ENCODE measurements at places on chromosomes 5 and 9. TPM values are rescaled to one million over a fixed set of nuclear protein-coding genes. Genes with fewer than 3 reads are reported as not detected.

The LCN9 gene
- not detected for total RNA-seq

The ISCA1 gene
- total RNA-seq: 21.4 TPM

The HRCT1 gene
- total RNA-seq: not detected

DNA sequence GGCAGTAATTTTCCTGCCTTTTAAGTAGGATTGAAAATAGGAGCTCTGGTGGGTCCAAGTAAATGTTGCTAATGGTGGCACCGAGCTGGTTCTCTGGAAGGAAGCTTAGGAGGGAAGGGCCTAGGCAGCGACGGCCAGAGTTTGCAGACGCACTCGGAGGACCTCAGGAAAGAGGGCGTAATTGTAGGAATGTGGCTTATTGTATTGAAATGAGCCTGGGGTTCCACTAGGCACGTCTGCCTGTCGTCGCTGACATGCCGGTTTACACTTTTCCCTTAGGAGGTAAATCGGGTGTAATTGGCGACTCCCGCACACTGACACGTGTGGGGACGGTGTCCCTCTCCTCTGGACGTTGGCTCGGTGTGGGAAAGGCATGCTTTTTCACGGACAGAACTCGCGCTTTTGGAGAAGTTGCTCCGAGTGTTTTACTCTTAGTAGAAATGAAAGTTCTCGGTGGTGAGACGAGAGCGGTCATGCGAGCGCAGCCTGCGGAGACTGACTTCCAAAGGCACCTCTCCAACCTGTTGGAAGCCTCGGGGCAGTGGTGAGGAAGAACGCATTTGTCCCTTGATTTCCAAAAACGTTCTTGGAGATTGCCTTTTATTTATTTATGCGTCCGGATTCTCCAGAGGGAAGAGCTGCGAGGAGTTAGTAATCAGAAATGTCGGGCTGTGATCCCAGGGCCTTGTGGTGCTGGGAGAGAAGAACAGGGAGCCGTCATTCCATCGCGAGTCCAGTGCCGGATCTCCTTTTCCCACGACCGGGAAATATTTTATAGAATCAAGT is 1.3 kb downstream of the NR4A3 start:
- H3K4me3 ChIP-seq: peak overlapping the region; percentile 86
- peaks cover 72% of the 10 kb centered on the region for H3K4me1 ChIP-seq
- peaks cover 9% of the 10 kb centered on the region for H3K36me3 ChIP-seq
- H3K27ac ChIP-seq: peak overlapping the region; percentile 70

DNA sequence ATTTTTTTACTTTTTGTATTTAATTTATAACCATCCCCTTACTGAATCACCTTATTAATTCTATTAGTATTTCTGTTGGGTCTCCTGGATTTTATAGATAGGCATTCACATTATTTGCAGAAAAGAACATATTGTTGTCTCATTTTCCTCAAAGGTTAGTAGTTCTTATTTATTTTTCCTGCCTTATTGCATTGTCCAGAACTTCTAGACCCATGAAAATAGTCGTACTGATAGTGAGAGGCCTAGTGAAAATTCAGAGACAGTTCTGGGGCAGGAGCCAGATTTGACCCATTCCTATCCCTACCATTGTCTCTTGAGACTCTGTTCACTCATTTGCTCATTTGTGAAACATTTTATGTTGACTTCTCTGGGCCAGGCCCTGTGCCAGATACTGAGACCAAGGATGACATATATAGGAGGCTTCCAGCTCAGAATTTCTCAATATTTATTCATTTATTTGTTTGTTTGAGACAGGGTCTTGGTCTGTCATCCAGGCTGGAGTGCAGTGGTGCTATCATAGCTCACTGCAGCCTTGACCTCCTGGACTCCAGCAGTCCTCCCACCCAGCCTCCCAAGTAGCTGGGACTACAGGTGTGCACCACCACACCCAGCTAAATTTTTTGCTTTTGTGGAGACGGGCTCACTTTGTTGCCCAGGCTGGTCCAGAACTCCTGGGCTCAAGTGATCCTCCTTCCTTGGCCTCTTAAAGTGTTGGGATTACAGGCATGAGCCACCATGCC is 34.7 kb downstream of the COL27A1 start:
- no peaks in the 10 kb centered on the region for H3K27me3 ChIP-seq
- H3K4me1 ChIP-seq: no peaks in the 10 kb centered on the region
- no peak for DNase-seq
- H3K36me3 ChIP-seq: peaks cover 3% of the 10 kb centered on the region

- no peak for DNase-seq
- H3K27ac ChIP-seq: no peak overlapping the region
- H3K4me1 ChIP-seq: no peaks in the 10 kb centered on the region
- peaks cover 22% of the 10 kb centered on the region for H3K27me3 ChIP-seq
- H3K4me3 ChIP-seq: no peak overlapping the region
Measured at GRCh38 chr9:98484162-98484561, 224.6 kb downstream of the GABBR2 start.

GRCh38 chr9:114938687-114939575 is 8.5 kb upstream of the TNFSF8 start:
- peaks cover 17% of the 10 kb centered on the region for H3K4me1 ChIP-seq
- H3K4me3 ChIP-seq: no peak overlapping the region
- H3K27ac ChIP-seq: no peak overlapping the region

- no peaks in the 10 kb centered on the region for H3K27me3 ChIP-seq
- H3K36me3 ChIP-seq: peaks cover 14% of the 10 kb centered on the region
- H3K4me1 ChIP-seq: no peaks in the 10 kb centered on the region
- H3K4me3 ChIP-seq: no peak overlapping the region
- no peak overlapping the region for H3K27ac ChIP-seq
- no peak for DNase-seq
Measured at GRCh38 chr5:37165761-37166160, 83.4 kb downstream of the CPLANE1 start.

DNA sequence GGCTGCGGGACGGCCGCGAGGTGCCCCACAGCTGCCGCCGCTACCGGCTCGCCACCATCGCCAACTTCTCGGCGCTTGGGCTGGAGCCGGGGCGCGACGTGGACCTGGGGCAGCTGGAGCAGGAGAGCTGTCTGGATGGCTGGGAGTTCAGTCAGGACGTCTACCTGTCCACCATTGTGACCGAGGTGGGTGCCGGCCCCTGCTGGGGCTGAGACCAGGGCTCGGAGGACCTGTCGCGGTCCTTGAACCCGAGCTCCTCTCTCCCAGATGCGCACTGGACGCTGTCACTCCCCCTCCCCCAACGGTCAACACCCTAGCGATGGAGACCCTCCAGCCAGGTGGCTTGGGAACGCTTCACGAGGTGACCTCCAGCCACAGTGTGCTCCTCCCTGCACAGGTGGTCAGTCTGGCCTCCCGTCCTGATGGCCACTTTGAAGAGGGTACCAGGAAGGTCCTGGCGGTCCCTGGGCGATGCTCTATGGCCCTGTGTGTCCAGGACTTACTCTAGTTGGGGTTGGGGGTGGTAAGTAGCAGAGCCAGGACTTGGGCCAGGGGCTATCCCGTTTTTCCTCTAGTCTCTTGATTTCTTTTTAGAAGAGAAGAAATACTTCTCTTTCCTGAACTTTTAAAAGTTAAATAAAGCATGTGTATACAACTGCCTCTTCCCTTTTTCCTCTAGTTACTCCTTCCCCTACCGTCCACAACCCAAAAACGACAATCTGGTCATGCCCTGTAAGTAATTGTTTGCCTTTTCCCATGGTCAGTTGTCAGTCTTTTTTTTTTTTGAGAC is 866 bp downstream of the SLC22A5 start:
- peak overlapping the region; percentile 76 for H3K4me3 ChIP-seq
- H3K27me3 ChIP-seq: no peaks in the 10 kb centered on the region
- H3K27ac ChIP-seq: peak overlapping the region; percentile 42
- DNase-seq: no peak

- no peaks in the 10 kb centered on the region for H3K4me1 ChIP-seq
- no peak for DNase-seq
- H3K27ac ChIP-seq: no peak overlapping the region
- no peaks in the 10 kb centered on the region for H3K27me3 ChIP-seq
- H3K4me3 ChIP-seq: no peak overlapping the region
Measured at GRCh38 chr5:43582082-43583005, 20.6 kb upstream of the NNT start.

- no peak overlapping the region for H3K27ac ChIP-seq
- H3K4me3 ChIP-seq: no peak overlapping the region
- no peaks in the 10 kb centered on the region for H3K36me3 ChIP-seq
Measured at GRCh38 chr9:101739311-101739710, 864 bp upstream of the GRIN3A start.

DNA sequence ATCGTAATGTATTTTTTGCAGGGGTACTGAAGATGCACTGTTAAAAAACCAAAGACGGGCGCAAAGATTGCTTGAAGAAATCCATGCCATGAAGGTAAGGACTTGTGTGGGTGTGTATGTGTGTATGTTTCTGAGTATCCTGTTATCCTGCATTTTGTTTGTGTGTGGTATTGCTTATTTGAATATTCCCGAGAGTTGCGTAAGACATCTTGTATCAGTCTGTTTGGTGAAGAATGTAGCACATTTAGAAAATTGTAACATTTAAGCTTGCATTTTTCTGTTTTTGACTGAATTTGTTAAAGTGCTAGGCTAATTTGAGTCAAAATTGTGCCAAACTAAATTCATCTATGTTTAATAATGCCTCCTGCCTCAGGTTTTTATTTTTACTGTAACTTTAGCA is 13.5 kb downstream of the SRFBP1 start:
- no peaks in the 10 kb centered on the region for H3K27me3 ChIP-seq
- DNase-seq: no peak
- peaks cover 17% of the 10 kb centered on the region for H3K36me3 ChIP-seq
- peaks cover 19% of the 10 kb centered on the region for H3K4me1 ChIP-seq
- H3K27ac ChIP-seq: no peak overlapping the region

- no peaks in the 10 kb centered on the region for H3K4me1 ChIP-seq
- H3K27me3 ChIP-seq: no peaks in the 10 kb centered on the region
- DNase-seq: no peak
- H3K36me3 ChIP-seq: no peaks in the 10 kb centered on the region
Measured at GRCh38 chr5:137091472-137091871, 407.7 kb downstream of the SPOCK1 start.

GRCh38 chr5:160071916-160072315 is 47.3 kb downstream of the PWWP2A start:
- H3K27me3 ChIP-seq: no peaks in the 10 kb centered on the region
- DNase-seq: no peak
- no peaks in the 10 kb centered on the region for H3K4me1 ChIP-seq
- no peak overlapping the region for H3K4me3 ChIP-seq

- no peaks in the 10 kb centered on the region for H3K36me3 ChIP-seq
- no peak for DNase-seq
- no peak overlapping the region for H3K27ac ChIP-seq
- H3K4me1 ChIP-seq: no peaks in the 10 kb centered on the region
Measured at GRCh38 chr9:27856054-27856453, 282.8 kb upstream of the C9orf72 start.

- DNase-seq: no peak
- no peak overlapping the region for H3K27ac ChIP-seq
- no peaks in the 10 kb centered on the region for H3K36me3 ChIP-seq
- H3K4me1 ChIP-seq: no peaks in the 10 kb centered on the region
Measured at GRCh38 chr9:87869082-87869481, 13.6 kb upstream of the SPATA31E1 start.

- no peaks in the 10 kb centered on the region for H3K36me3 ChIP-seq
- H3K27ac ChIP-seq: no peak overlapping the region
- DNase-seq: no peak
- H3K4me1 ChIP-seq: no peaks in the 10 kb centered on the region
Measured at GRCh38 chr5:83810511-83810910, 89.9 kb upstream of the HAPLN1 start.

All from activated CD4-positive, alpha-beta memory T cell treated with anti-CD3 and anti-CD28 coated beads for 36 hours (primary cell).